IMR-90 (cell line): ENCODE measurements at places on chromosomes 2 and 18. TPM values are rescaled to one million over a fixed set of nuclear protein-coding genes. Genes with fewer than 3 reads are reported as not detected.

GRCh38 chr18:40108596-40108995 is 1846.4 kb upstream of the PIK3C3 start:
- DNase-seq, result no peak

GRCh38 chr2:118529908-118530599 is 317.4 kb downstream of the EN1 start:
- no peak for DNase-seq

- no peak for DNase-seq
Measured at GRCh38 chr2:30273574-30273929, 42.2 kb downstream of the LBH start.

- DNase-seq, result peak; percentile 92
Measured at GRCh38 chr2:143264851-143265250, 135.6 kb downstream of the ARHGAP15 start.

The RBKS gene
- polyA plus RNA-seq, result 1.1 and 1.4 TPM in 2 replicates

The CNDP1 gene
- polyA plus RNA-seq, result not detected in 2 replicates
